ENCODE measurements at places on chromosomes 11 and 22. TPM values are rescaled to one million over a fixed set of nuclear protein-coding genes. Genes with fewer than 3 reads are reported as not detected.
A peak's percentile ranks its signal among the peaks of the same experiment; 100 is the strongest.

DNA sequence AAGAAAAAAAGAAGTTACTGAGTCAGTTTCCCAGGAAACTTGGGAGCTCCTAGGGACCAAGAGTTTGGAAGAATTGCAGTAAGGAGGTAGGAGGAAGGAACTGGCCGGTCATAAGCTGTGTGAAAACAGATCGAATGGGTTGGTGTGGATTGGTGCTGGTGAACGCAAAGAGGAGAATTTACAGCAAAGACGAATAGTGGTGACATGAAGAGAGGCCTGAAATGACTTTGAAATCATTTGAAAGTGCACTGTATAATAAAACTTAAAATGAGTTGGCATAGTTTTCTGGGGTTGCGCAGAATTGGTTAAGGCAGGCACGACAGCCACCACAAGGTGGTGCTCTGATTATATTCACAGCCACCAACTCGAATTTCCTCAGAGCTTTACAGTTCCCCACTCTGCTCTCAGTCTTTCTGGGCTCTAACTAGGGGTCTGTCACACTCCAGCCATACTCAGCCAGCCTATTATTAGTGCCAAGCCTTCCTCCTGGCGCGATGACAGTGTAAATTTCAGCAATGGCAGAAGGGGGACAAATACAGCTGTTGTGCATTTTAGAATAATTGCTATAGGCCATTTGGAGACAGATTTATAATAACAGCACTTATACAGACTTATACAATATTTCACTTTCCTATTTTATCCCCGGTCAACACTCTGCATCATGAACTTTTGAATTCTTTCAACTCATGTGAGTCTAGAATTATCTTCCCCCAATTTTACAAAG lies 8.3 kb upstream of the HTR3B start:
- DNase-seq: peak; percentile 25

DNA sequence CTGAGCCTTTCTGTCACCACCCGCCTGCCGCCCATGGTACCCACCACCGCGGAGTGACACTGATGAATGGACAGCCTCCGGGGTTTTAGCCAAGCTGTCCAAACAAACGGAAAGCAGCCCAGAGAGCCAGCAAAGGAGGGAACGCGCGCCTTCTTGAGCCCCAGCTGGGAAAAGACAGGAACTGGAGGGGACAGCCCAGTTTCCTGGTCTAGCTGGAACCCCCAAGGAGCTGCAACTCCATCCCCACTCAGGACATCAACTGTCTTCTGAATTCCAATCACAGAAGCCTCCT lies 33.7 kb downstream of the SHISAL1 start:
- no peak for DNase-seq

DNA sequence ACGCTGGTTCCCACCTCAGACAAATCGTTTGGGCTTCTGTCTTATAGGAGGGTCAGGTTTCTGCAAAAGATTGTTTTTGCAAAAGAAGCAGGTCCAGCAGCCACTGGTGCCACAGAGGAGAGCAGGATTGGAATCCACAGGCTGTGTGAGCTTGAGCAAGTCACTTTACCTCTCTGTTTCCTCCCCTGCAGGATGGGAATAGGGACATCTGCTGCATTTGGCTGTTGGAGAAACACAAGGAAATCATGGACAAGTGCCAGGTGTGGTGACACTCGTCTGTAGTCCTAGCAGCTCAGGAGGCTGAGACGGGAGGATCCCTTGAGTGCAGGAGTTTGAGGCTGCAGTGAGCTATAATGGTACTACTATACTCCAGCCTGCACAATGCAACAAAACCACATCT lies 422.6 kb downstream of the MN1 start:
- no peak for DNase-seq

- DNase-seq: no peak
These were observed 29.9 kb downstream of the TPST2 start for GRCh38 chr22:26559961-26560575.

GRCh38 chr11:78560826-78561484 lies 13.7 kb downstream of the NARS2 start:
- DNase-seq: peak; percentile 43

GRCh38 chr11:117664897-117665296 lies 132.1 kb downstream of the DSCAML1 start:
- peak; percentile 10 for DNase-seq

- DNase-seq: no peak
These were observed 8.3 kb upstream of the FGF19 start for GRCh38 chr11:69711822-69712801.

DNA sequence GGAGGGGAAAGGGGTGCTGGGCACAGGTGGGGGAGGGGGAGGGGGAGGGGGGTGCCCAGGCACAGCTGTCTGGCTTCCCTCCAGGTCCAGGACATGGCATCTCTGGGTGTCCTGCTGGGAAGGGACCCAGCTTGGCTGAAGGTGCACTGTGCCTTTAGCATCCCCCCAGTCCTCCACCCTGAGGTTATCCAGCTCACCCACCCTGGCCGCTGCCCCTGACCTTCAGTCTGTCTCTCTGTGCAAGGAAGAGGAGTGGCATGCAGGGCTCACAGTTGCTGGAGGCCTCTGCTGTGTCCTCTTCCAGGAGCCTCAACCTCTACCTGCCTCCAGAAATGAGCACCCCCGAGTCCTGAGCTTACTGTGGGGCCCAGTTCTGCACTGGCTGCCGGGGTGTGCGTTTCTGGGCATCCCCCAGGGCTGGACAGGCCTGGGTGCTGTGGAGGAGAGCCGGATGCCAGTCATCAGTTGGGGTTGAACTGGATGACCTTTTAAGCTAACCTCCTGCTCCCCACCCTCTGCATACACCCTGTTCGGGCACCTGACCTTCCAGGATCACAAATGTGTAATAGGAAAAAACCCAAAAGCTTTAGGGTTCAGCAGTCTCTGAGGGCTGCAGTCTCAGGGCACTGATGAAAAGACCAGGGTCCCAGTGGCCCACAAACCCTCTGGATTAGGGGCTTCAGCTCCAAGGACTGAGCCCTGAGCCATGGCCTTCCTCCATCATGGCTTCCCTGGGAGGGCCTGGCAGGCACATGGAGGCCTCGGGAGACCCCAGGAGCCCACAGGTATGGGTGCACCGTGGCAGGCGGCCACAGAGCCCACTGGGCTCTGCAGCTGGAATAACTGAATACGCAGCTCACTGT lies 9.6 kb upstream of the CTSD start:
- no peak for DNase-seq

- no peak for DNase-seq
These were observed 106.3 kb downstream of the KCNQ1 start for GRCh38 chr11:2551131-2551530.

The EIF3F gene
- total RNA-seq: 96.3 TPM

The GRAP2 gene
- total RNA-seq: 4.3 TPM

Data from umbilical cord (tissue), 2 donors.